ENCODE measurements at places on chromosomes 3 and 15.

DNA sequence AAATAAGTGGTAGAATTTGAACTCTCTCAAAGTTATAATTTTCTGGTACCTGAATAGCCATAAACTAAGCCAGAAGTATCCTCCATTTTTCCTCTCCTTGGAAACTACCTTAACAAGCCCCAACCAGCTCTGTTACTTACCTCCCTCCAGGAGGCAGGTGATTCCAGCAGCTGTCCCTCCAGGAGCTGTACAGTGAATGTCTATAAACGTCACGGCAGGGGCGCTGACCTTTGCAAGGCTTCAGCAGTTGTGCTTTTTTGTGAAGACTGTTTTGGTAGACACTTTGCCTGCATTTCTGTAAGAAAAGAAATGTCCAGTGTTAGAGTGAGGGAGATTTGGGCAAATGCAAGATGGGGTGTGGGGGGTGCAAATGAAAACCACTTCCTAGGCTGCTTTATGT lies 67.2 kb downstream of the LEO1 start:
- DNase-seq: no peak

- no peak for DNase-seq
These were observed 6.0 kb upstream of the TMEM87A start for GRCh38 chr15:42279234-42279723.

- DNase-seq: peak; percentile 53
These were observed 15.1 kb upstream of the IQSEC1 start for GRCh38 chr3:13088028-13089006.

DNA sequence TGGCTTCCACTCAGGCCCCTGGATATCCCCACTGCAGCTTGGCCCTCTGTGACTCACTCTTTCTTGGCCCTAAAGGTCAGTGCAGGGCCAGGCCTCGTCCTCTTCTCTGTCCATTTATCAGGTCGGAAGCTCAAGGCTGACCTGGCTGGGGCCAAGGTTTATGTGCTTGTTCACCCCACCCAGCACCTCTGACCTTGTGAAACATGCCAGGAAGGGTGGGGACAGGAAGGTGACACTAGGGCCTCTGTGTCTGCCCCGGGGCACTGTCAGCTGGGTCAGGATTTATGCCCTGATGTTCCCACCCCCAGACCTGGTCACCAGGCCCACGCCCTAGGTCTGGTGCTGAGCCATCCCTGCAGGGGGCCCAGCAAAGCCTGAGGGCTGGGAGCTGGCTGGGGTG lies 103.8 kb downstream of the FBLN2 start:
- DNase-seq: no peak

- no peak for DNase-seq
These were observed 13.6 kb downstream of the IP6K1 start for GRCh38 chr3:49772703-49773102.

- peak; percentile 17 for DNase-seq
These were observed 4.2 kb downstream of the SORD start for GRCh38 chr15:45027220-45027619.

DNA sequence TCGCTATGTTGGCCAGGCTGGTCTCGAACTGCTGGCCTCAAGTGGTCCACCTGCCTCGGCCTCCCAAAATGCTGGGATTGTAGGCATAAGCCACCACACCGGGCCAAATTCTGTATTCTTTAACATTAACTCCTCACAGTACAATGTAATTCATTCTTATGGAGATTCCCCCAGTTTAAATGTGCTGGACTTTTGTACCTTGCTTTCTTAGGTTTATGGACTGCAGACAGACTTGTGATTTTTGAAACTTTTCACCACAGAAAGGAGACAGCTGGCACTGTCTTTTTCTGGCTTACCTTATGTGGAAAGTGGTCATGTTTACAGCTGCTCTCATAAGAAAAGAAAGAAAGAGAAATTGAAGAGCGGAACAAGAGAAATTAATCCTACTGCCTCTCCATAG lies 103.8 kb downstream of the IQCH start:
- DNase-seq: no peak

GRCh38 chr3:146499701-146500100 lies 30.3 kb upstream of the PLSCR2 start:
- no peak for DNase-seq

- DNase-seq: no peak
These were observed 138.5 kb downstream of the ALCAM start for GRCh38 chr3:105505170-105505569.

GRCh38 chr15:41985236-41986160 lies 13.1 kb upstream of the EHD4 start:
- no peak for DNase-seq
